ENCODE measurements at places on chromosomes 11 and 22.

DNA sequence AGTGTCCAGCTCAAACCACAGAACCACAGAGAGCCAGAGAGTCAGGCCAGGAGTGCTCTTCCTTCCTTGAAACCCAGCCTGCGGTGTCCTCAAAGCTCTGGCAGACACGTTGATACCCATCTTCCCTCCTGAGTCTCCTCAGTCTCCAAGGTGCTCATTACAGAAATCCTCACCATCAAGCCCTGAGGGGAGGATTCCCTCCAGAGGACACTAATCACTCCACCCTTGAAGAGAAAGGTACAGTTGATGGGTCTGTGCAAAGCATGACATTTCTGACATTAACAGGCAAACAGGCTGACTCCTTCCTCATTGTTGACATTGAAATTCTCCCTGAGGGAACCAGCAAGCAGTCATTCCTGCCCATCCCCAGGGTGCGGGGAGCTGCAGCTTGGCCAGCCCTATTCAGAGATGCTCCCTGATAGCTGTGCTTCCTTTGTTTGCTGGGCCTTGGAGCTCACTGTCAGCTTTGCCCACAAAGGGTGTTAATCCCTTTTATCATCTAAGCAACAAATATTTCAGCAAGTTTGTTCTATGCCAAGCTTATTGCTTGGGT is 101.7 kb upstream of the CSNK2A3 start:
- DNase-seq, result no peak

DNA sequence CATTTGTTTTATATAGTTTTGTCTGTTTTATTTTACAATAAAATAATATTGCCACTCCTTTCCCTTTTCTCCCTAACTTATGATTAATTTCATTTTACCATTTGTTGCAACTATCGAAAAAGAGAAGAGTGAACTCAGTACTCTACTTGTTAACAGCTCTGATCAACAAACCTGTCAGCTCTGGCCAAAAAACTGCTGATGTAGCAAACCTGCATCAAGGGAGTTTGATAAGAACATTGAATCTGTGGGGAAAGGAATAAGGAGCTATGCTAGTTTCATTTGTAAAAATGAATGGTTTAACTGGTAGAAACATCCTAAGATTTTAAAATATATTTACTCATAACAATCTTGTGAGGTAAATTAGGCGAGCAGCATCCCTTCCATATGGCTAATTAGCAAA is 42.9 kb downstream of the EIF4ENIF1 start:
- no peak for DNase-seq

GRCh38 chr11:73227571-73228211 is 9.6 kb downstream of the P2RY2 start:
- DNase-seq, result no peak

DNA sequence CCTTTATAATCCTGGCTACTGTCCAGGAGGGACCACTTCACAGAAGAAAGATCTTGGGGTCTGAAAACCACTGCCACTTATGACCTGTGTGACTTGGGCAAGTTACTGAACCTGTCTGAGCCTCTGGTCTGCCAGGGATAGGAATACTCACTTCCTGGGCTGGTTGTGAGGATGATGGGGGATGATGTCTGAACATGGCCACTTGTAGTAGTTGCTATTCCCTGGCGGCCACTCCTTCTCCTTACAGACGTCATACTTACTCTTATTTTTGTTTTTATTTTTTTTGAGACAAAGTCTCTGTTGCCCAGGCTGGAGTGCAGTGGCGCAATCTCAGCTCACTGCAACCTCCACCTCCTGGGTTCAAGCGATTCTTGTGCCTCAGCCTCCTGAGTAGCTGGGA is 26.1 kb downstream of the CD82 start:
- no peak for DNase-seq

DNA sequence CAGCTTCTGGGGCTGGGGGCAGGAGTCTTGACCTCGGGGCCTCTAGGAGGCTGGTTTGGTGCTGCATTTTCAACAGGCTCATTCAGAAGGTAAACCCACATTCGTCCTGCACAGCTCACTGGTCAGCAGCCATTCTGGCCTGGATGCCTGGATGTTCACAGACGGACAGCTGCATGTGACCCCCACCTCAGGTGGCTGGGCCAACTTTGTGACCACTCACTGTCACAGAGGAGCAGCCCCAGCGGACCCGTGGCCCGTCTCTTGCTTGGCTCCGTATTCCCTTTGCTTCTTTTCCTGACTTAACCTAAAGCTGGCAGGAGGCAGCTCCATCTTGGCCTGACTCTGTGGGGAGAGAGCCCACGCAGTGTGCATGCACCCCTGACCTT is 8.2 kb downstream of the DGCR8 start:
- DNase-seq, result no peak

DNA sequence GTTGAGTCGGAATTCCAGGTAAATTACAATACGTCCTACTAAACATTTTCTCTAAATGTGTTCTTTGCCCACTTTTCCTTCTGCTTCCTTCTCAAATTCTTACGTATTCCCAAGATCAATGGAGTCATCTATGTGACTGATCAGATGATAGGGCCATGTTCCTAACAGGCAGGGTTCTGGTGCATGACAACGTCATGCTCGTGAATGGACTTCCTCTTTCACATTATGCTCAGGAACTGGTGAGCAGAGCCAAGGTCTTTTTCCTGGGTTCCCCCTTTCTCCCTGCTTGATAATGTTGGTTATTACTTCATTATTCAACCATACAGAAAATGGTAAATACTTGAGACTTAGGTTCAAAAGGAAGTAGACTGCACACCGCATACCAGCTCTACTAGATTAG is 789.4 kb downstream of the OPCML start:
- DNase-seq, result no peak

DNA sequence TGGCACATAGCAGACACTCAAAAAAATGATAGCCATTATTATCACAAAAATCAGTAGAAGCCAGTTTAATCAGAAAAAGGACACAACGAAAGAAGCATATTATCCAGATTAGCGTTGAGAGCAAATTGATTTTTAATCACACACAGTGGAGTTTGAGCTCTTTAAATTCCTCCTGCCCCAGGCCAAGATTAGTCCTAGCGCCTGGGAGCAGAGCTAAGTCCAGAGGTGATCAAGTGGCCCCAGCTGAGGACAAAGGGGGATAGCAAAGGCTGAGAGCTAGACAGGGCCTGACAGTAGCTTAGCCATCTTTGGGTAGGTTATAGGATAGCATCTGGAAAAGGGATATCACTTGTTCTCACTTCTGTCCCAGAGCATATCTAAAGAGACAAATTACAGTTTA is 133.6 kb downstream of the NXPE2 start:
- DNase-seq, result no peak

DNA sequence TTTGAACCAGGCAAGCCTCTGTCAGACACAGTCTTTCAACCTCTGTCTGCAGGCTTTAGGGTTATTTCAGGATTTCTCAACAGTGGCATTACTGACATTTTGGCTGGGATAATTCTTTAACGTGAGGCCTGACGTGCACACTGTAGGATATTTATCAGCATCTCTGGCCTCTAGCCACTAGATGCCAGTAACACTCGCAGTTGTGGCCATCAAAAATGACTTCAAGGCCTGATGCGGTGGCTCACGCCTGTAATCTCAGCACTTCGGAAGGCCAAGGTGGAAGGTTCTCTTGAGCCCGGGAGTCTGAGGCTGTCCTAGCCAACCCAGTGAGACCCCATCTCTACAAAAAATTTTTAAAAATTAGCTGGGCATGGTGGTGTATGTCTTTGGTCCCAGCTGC is 113.0 kb downstream of the CCDC81 start:
- DNase-seq, result no peak

DNA sequence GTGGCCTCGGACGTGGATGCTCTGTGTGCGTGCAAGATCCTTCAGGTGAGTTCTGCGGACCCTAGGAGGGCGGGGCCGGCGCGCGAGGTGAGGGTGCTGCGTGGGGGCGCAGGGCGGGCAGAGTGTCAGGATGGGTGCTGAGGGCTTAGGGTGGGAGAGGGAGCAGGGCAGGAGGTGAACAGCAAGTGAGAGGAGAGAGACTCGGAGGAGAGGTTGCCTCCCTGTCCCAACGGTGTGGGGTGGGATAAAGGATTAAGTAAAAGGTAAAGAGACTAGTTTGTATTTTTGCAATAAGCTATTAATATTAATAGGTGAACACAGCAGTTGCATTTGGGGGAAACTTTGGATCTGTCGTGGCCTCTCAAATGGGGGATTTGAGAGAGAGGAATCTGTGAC is 451 bp downstream of the CDC45 start:
- no peak for DNase-seq

GRCh38 chr11:111444040-111444439 is 65.0 kb upstream of the POU2AF1 start:
- no peak for DNase-seq

DNA sequence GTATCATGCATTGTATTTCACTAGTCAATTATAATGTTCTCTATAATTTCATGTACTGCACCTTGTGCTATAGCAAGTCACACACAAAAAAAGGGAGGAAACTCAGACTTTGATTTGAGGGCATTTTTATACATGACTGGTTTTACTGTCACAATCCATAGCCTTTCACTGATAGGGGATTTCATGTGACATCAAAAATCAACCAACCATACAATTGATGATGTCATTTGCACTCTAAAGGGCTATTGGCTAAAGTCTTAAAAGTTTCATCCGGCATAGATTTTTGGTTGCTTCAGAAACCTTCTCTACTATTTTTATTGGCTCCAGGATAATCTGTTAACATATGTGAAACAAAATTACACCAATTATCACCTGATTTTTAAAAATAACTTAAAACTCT is 237.8 kb downstream of the DCDC1 start:
- DNase-seq, result no peak

DNA sequence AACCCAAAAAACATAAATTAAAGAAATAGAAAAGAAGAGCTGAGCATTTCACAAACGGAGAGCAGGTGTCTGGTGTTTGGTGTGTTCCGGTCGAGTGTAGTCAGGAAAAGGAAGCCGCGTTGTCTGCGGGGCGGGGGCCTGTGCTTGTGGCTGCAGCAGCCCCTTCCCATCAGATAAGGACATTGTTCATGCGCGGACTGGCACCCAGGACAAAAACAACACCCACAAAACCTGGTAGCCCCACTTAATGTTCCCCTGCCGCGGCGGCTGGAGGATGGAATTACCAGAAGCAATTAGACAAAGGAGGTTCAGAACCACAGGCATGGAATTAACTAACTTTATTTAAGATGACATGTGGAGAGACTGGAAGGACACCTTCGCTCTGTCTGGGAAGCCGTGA is 29.9 kb downstream of the KRTAP5-5 start:
- DNase-seq, result no peak

GRCh38 chr11:117419482-117420142 is 92.0 kb downstream of the CEP164 start:
- DNase-seq, result no peak

- DNase-seq, result no peak
Observed at GRCh38 chr11:72871119-72871518, 56.9 kb downstream of the ATG16L2 start.

DNA sequence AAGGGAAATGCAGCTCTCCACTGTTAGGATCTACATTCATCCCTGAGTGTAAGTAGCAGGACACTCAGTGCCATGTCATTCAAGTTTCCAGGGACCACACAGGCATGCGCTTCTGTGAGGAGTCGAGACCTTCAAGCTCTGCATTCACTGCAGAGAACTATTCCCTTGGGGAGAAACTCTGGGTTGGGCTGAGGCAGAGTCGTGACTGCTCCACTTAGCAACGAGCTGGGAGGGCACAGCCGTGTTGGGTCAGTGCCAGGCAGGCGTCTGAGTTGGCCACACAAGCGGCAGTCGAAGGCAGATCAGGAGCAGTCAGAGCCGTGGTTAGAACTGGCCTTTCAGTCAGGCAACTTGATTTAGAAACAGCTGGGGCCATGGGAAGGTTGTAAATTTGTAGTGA is 14.7 kb downstream of the MPEG1 start:
- DNase-seq, result no peak

DNA sequence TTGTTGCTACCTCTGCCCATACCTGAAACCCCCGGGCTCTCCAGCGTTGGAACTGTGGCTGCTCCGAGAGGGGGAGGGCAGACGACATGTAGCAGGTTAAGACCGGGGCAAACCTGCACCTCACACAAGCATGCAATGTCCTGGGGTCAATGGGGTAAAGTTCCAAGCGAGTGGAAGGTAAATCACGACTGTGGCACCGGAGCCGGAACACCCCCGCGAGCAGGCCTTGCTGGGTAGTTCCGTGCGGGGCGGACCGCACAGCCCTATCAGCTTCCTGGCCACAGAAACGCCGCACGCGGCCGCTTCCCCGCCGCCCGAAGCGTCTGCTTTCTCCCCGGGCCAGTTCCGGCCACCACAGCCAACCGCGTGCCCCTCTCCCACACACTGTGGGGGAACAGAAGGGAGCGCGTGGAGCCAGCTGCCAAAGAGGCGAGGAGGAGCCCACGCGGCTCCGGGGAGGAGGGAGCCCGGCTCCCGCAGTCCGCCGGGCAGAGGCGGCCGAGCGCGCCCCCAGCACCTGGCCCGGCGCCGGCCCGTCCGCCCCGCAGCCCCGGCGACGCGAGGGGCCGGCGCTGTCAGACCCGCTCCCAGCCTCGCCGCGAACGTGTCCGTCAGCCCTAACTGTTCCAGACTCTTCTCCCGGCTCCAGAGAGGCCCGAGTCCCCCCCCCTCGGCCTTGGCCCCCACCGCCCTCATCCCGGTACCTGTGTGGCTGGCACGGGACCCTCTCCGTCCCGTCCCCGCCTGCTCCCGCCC is 1.6 kb downstream of the SPTBN2 start:
- DNase-seq, result peak; percentile 12

DNA sequence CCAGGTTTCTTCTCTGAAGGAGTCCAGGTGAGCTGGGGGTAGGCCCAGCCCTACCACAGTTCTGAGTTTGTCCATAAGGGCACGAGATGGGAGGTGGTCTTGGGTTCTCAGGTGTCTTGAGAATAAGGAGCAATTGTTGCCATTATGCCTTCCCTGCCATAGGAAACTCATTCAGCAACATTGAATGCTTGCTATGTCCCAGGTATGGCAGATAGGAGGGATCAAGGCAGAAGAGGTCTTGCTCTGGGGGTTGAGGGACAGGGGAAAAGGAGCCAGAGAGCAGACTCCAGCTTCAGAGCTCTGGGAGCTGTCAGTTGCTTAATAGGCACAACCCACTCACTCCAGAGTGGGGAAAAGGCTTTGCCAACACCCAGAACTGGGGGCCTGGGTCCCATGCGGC is 4.3 kb downstream of the SELENOM start:
- DNase-seq, result no peak

GRCh38 chr11:99535819-99536218 is 515.1 kb downstream of the CNTN5 start:
- DNase-seq, result no peak

GRCh38 chr11:7571640-7572000 is 57.8 kb downstream of the PPFIBP2 start:
- DNase-seq, result no peak

DNA sequence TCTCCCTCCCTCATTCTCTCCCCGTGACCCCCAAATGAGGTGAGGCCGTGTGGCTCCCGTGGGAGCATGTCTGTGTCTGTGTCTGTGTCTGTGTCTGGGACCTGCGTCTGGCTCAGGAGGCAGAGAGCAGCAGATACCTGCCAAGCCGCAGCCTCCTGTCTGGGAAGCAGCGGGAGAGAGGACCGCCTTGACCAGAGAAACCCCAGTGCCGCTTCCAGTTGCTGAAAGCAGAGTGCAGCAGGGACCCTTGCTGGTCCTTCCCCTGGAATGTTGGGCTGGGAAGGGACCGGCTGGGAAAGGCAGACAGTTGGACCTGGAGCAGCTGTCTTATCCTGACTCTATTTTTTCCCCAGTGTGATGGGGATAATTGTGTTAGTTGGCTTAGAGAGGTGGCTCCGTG is 525 bp downstream of the CSDC2 start:
- no peak for DNase-seq

GRCh38 chr11:69868006-69868810 is 49.0 kb upstream of the FGF3 start:
- DNase-seq, result no peak

GRCh38 chr11:120186774-120187591 is 23.8 kb upstream of the OAF start:
- DNase-seq, result no peak

GRCh38 chr11:88158081-88158480 is 17.2 kb downstream of the RAB38 start:
- DNase-seq, result no peak

All from CD4-positive, alpha-beta T cell treated with Interleukin-4 for 1 hour (primary cell).